ENCODE measurements at places on chromosomes 6 and 20. TPM values are rescaled to one million over a fixed set of nuclear protein-coding genes. Genes with fewer than 3 reads are reported as not detected.

DNA sequence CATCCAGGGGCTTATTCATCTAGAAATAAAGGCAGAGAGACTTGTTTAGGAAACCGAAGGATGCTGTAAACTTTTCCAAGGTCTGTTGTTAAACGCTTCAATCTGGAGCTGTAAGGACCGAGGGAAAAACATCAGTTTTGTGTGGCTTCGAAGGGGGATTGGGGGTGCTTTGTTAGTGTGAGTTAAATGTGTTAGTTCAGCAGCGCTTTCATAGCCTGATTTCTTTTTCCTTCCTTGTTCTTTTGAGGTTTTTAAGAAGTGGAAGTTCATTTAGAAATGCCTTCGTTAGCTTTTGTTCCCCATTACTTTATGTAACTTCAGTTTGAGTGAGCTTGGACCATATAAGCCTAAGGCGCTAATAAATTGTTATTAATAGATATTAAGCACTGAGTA lies 1.5 kb downstream of the ANKS1A start:
- no peak for DNase-seq

DNA sequence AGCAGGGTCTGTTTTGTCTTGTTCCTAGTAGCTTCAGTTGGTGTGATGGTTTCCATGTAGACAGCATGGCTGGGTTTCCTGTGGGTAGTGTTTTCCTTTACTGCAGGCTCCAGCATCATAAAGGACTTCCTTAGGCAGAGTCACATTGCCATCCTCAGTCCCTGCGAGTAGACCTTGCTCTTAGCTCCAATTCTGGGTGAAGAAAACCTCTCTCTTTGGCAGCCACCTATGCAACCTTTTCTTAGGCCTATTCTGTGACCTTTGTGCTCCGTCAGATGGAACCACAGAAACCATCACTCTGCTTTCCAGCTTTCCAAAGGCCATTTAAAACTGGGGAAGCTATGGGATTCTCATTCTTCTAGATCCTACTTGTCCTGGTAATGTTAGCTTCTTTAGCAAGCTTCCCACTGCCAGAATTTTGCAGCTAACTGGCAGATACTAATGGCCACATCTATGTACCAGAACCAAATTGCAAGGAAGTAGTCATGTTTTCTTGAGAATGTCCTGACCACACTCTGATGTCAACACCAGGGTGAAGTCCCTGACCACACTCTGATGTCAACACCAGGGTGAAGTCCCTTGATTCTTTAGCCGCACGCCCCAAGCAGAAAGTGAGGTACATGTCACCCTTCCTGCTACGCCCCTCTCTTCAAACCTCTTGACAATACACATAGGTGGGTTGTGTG lies 646.6 kb upstream of the HS3ST5 start:
- DNase-seq, result no peak

DDO gene
- 0.19 TPM for total RNA-seq

- peak; percentile 45 for DNase-seq
Measured at GRCh38 chr6:93721386-93722048, 302.2 kb upstream of the EPHA7 start.

SLC22A1 gene
- total RNA-seq, result 1.5 TPM

GRCh38 chr6:127641905-127642304 lies 64.9 kb downstream of the C6orf58 start:
- no peak for DNase-seq

SRMS gene
- 0.19 TPM for total RNA-seq

GRCh38 chr20:23449421-23449820 lies 3.3 kb downstream of the CST11 start:
- DNase-seq, result no peak

CFAP61 gene
- 21.4 TPM for total RNA-seq

BACH2 gene
- total RNA-seq, result 8.3 TPM

DNA sequence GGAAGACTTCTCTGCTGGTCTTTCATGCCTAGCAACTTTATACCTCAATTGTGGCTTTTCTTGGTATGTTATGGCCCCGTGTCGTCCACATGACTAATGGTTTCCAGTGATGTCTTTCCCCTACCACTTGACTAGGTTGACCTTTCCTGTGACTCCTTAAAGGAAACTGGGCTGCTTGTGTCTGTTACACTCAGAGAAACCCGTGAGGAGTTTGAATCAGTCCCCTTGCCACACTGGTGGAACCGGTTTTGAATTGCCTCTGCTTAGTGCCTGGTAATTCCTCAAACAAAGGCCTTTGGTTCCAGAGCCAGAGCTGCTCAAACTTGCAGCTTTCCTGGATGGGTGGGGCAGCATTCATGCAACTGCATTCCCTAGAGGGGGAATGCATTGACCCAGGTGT lies 21.9 kb downstream of the ECT2L start:
- no peak for DNase-seq

- no peak for DNase-seq
Measured at GRCh38 chr6:12578097-12578496, 138.5 kb upstream of the PHACTR1 start.

RNF39 gene
- total RNA-seq, result 4.3 TPM

ADGB gene
- total RNA-seq, result 28.8 TPM

- DNase-seq, result no peak
Measured at GRCh38 chr6:167130712-167131684, 8.1 kb downstream of the CCR6 start.

GRCh38 chr20:37090407-37090806 lies 5.4 kb downstream of the RBL1 start:
- DNase-seq, result no peak

DNA sequence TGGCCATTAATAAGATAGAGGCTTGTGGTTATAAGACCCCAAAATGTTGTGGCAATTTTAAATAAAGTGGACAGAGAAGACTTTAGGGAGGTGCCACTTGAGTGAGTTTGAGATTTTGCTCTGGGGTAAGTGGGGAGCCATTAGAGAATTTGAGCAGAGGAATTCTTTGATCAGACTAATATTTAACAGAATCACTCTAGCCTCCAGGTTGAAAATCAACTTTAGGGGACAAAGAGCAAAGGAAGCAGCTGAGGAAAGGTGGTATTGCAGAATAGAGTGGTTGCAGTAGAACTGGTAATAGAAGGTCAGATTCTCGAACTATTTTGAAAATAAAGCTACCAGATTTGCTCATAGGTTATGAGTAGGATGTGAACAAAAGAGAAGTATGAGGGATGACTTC lies 50.7 kb upstream of the RNF146 start:
- no peak for DNase-seq

TRIM15 gene
- 0.25 TPM for total RNA-seq

CLPSL2 gene
- not detected for total RNA-seq

All from testis (tissue), 5 donors.